ENCODE measurements at places on chromosomes 11 and 22.

GRCh38 chr11:2409126-2409525, 8.6 kb downstream of the TSSC4 start:
- DNase-seq = no peak

- peak; percentile 89 for DNase-seq
Measured at GRCh38 chr11:65184146-65184545, 2.4 kb downstream of the CAPN1 start.

DNA sequence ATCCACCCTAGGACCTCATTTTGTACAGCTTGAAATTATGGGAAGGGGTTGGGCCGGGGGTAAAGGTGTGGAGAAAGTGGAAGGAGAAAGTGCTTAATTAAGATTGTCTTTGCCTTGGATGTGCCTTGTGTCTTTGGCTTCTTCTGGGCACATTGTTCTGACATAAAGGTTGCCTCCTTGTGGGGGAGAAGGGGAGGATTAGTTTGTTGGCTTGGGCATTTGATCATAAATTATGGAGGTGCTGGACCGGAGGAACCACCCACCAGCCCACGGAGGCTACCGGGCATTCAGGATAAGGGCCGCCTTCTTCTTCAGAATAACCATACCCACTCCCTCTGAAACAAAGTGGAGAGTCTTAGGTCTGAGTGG, 1.3 kb downstream of the PAFAH1B2 start:
- no peak for DNase-seq

- no peak for DNase-seq
Measured at GRCh38 chr11:44978961-44979331, 28.3 kb upstream of the TP53I11 start.

- no peak for DNase-seq
Measured at GRCh38 chr11:18457450-18457849, 1.8 kb downstream of the LDHAL6A start.

DNA sequence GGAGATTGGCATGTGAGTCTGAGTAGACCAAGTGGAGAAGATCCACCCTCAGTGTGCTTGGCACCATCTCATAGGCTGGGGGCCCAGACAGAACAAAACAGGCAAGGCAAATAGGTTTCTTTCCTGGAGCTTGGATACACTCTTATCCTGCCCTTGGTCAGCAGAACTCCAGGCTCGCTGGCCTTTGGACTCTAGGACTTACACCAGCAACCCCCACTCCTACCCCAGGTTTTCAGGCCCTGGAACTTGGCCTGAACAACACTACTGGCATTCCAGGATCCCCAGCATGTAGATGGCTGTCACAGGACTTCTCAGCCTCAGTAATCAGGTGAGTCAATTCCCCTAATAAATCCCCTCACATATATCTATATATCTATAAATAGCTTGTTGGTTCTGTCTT, 637.7 kb downstream of the OPCML start:
- no peak for DNase-seq

- no peak for DNase-seq
Measured at GRCh38 chr11:32003335-32003734, 87.5 kb upstream of the RCN1 start.

DNA sequence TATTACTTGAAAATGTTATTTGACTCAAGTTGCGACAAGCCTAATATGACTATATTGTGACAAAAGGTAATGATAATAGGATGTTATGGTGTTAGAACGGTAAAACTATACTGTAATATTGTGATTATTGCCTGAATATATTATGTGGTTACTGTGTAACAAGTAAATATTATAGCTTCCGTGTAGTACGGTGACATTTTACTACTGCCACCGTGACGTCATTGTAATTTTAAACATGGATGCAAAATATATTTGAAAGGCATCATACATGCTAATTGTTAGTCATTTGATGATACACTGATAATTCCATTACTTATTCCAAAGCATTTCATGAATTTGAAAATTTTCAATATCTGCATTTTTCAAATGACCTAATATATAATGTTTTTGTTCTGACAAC, 2.5 kb downstream of the ELP4 start:
- DNase-seq = no peak

GRCh38 chr11:8041576-8041975, 39.4 kb upstream of the TUB start:
- peak; percentile 2 for DNase-seq

- DNase-seq = no peak
Measured at GRCh38 chr11:5736396-5736795, at the start of gene OR56B1. TSS of gene OR56B1 (plus strand) at chr11:5736448. CDS start at chr11:5736517, 69 bp downstream.

GRCh38 chr11:129950101-129951091, 52.2 kb downstream of the PRDM10 start:
- no peak for DNase-seq

GRCh38 chr11:129866311-129866710, 29.1 kb downstream of the NFRKB start:
- no peak for DNase-seq

DNA sequence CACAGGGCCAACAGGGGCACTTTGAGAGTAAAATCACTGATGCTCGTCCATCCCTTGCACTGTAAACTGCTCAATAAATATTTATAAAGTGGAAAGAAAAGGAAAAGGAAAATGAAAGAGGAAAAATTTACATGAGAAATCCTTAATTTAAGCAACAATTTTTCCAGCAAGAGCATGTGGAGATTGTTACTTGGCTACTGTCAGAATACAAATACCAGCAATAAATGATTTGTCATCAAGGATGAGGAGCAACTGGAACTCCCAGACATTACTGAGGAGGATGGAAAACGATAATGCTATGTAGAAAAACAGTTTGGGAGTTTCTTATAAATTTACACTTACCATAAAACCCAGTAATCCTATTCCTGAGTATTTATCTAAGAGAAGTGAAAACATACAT, 123.0 kb downstream of the SGSM3 start:
- no peak for DNase-seq

DNA sequence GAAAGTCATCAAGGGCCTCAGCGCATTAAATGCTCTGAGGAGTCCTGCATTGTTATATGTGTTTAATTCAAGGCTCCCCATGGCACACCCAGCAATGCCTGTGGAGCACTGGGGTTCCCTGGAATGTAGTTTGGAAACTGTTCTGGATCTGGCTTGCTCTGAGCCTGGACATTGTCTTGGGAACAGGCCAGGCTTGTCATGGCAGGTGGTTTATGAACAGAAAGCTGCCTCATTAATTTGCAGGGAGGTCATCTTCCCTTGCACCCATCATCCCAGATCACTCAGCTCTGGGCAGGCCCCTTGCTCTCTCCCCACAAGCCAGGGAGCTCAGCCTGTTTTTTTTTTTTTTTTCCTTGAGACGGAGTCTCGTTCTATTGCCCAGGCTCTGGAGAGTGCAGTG, 32.9 kb downstream of the RPS6KA4 start:
- DNase-seq = no peak

- no peak for DNase-seq
Measured at GRCh38 chr22:31836010-31836409, 82.2 kb downstream of the DEPDC5 start.

DNA sequence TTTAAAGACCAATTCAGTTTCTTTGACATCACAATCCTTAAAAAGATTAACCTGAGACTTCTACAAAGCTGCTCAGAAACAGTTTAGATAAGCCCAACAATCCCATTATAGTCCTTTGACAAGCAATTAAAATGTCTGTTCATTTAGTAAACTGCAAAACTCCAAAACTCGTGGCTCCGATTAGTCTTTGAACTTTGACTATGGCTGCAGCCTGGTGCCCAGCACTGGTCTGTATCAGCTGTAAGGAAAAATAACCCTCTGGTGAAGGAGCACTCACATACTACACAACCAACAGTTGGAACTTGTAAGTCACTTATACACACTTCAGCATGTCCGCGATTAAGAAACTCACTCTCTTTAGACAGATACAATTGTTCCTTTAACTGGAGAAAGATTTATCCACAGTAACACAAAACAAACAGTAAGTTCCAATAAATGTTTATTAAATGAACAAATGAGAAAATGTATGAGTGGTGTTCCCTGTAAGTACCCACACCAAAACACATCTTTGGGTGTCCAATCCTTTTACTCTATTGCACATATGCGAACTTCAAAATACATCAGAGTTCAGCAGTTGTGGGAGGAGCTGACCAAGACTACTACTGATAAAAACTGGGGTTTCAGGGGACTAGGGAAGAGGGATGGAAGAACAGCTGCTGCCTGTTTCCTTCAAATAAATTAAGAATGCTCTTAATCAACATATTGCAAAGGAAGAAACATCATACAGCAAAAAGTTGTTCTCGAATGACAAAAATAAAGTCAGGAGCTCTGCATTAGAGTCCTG, 36.4 kb downstream of the PITPNB start:
- no peak for DNase-seq

DNA sequence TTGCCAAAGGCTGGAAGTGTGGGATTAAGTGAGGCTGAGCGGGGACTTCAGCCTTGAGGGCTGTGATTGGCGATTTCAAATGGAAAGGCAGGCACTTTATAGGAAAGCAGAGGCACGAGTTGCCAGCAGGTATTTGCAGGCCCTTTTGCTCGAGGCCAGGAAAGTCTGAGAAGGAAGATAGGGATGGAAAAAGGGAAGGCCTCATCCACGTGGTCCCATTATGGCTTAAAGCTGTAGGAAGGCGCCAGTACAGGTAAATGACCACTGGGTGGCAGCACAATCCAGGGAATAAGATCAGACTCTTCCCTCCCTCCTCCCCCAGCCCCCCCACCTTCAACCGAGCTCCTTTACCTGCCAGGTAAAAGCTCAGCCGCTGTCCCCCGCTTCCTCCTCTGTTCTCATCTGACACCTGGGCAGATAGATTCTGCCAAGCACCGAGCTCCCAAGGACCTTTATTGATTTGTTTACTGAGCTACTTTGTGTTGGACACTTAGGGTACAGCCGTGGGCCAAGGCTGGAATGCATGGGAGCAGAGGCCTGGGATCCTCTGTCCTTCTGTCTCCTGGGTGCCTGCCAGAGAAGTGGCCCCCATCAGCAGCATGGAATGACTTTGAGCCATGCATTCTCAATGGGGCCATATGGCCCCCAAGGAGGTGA, 7.5 kb downstream of the P2RX3 start:
- DNase-seq = peak; percentile 86

DNA sequence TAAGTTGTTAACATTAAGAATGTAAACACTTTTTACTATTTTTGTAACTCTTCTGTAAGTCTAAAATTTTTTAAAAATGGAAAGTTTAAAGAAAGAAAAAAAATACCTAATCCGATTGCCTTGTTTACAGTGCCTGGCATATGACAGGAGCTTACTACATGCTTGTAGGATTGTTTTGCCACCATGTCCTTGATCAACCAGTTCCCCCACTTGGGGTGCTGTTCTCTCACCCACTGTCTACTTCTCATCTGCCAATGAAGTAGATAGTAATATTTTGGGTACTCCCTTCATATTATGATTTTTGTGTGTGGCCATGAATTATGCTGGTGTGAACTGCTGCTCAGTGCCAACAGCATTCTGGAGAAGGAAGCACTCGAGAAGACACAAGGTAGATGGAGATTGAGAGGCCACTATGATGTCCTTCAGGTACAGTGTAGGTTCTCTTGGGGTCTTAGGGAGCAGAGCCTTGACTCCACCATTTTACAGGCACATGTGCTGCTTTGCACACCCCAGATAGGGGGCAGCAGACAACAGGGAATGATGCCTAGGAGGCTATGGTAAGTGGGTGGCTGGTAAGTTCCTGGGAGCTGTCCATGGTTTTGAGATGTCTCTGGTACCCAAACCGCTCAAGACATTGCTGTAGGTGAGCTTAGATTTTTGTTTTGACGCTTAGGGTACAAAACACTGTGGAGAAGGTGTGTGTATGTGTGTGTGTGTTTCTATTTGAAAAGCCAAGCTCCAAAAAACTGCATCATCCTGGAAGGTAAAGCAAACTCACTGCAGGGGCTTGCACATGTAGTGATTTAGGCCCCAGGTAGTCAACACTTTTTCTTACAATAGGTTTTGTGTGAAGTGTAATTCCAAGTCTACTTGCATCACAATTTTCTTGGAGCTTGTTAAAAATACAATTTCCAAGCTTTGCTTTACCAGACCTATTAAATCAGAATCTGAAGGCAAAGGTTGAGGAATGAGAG, 494.5 kb upstream of the LARGE1 start:
- peak; percentile 90 for DNase-seq

DNA sequence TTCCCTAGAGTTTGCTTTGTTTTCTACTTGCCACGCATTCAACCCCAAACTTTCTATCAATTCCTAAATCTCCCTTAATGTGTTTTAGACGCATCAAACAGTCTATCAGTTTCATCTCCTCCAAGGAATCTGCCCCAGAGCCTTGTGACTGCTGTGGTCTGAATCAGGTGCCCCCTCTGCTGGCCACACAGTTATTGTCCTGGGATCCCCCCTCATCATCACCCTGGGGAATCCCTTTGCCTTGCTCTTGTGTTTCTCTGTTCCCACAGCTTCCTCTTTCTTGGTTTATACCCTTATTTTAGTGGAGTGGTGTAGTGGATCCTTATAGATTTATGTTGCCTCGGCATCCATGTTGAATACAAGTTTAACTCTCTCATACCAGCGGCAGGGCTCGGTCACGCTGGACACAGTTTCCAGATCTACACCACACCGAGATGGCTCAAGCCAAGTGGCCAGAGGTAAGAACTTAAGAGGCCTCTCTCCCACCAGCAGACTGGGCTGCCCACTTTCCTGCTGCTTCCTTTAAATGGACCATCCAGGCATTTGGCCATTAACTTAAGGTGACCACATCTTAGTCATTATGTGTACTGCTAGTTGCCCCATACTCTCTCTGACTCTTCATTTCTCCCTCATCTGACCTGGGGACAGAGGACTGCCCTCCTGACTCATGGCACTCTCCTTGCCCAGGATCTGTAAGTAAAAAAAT, 8.2 kb downstream of the UPB1 start:
- peak; percentile 71 for DNase-seq

- no peak for DNase-seq
Measured at GRCh38 chr11:111469200-111469599, 43.0 kb downstream of the BTG4 start.

GRCh38 chr22:47270463-47271135, 508.1 kb downstream of the TBC1D22A start:
- no peak for DNase-seq

- DNase-seq = no peak
Measured at GRCh38 chr22:48699511-48699910, 1128.2 kb downstream of the BRD1 start.

DNA sequence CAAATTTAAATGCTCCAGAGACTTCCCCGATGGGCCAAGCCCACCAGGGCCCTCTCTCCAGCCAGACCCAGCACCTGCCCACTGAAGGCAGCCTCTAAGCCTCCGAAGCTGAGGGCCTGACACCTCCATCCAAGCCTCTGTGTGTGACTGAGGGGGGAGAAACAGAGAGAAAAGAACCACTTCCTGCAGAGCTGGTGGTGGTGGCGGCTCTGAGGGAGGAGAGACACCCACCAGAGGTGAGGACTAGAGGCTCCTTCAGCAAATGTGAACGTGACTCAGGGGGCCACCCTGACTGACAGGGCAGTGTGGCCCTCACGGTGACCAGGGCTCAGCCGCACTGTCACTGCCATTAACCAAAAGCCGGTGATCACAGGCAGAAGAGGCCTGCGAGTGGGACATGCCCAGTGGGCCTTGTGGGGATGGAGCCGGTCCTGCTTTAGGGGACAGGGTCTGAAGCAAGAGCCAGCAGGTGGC, 31.0 kb upstream of the CD5 start:
- DNase-seq = no peak

GRCh38 chr11:117282956-117283355, 8.2 kb upstream of the BACE1-AS start:
- DNase-seq = no peak

Data from H9 (cell line).